ENCODE measurements at places on chromosomes 1 and 21. TPM values are rescaled to one million over a fixed set of nuclear protein-coding genes. Genes with fewer than 3 reads are reported as not detected.

The MRPL9 gene
- 49.8 TPM for total RNA-seq

The KCNA3 gene
- total RNA-seq = 0.80 TPM

GRCh38 chr1:84757301-84757700, 67.0 kb upstream of the SSX2IP start:
- H3K4me1 ChIP-seq = peaks cover 14% of the 10 kb centered on the region
- no peak overlapping the region for H3K27ac ChIP-seq
- H3K27me3 ChIP-seq = no peaks in the 10 kb centered on the region
- H3K36me3 ChIP-seq = no peaks in the 10 kb centered on the region
- no peak overlapping the region for H3K4me3 ChIP-seq

DNA sequence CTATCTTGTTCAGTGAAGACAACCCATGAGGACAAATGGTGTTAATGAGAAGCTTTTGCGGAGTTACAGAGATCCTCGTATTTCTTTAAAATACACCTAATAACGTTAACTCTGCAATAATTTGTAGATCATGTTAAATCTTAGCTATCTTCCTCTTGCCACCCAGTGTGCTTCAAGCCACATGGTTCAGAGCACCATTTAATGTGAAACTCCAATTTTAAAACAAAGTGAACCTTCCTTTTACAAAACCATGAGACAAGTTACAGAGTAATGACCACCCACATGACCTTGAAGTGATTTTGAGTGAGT, 1.7 kb upstream of the KCNE2 start:
- no peak overlapping the region for H3K4me3 ChIP-seq
- H3K27me3 ChIP-seq = no peaks in the 10 kb centered on the region
- no peak overlapping the region for H3K27ac ChIP-seq
- DNase-seq = no peak

DNA sequence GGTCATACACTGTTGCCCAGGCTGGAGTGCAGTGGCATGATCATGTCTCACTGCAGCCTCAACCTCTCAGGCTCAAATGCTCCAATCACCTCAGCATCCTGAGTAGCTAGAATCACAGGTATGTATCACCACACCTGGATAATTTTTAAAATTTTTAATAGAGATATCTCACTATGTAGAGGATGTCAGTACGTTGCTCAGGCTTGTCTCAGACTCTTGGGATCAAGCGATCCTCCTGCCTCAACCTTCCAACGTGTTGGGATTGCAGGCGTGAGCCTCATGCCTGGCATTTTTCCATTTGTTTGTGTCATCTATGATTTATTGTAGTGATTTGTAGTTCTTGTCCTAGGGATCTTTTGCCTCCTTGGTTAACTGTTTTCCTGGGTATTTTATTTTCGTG, 985.2 kb upstream of the B3GALT2 start:
- H3K27ac ChIP-seq = no peak overlapping the region
- no peak overlapping the region for H3K4me3 ChIP-seq
- no peaks in the 10 kb centered on the region for H3K4me1 ChIP-seq
- no peaks in the 10 kb centered on the region for H3K27me3 ChIP-seq
- no peaks in the 10 kb centered on the region for H3K36me3 ChIP-seq
- no peak for DNase-seq

Measured in esophagus muscularis mucosa (tissue), 4 donors.